ENCODE measurements at places on chromosomes 12 and 14.

GRCh38 chr12:107282628-107283027, 189.3 kb upstream of the CRY1 start:
- no peak for DNase-seq

- DNase-seq: no peak
Measured at GRCh38 chr12:52825961-52826360, 8.2 kb downstream of the KRT79 start.

DNA sequence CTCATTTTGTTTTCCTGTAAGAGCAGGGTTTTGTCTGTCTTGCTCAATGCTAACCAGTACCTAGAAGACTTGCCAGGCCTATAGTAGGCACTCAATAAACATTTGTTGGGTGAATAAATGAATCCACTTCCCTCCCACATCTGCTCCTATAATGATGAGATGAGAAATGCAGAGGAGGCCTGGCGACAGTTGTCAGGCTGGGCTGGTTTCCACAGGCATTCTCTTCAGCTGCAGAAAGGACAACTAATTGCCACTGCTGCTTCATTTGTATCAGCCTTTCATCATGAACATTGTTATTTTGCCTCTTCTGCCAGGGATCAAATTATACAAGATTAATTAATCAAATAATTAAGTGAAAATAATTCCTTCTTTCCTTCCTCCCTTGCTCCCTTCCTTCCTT, 82.0 kb upstream of the PTHLH start:
- DNase-seq: no peak

DNA sequence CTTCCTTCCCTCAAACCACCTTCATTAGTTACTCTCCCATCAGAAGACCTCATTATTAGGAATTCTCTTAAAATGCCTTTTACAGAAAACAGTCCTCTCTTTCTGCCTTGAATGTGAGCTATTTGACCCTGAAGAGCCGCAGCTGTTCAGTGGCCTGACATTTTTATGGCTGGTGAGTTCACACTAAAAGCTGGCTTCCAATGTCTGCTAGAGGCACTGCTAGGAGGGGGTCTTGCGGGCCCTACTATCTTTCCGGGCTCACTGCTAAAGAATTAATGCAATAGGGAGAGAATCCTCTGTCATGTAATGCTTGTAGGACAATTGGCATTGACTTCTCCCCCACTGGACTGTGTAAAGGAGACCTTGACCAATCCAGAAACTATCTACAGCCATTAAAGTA, 87.7 kb downstream of the GPR135 start:
- DNase-seq: no peak

DNA sequence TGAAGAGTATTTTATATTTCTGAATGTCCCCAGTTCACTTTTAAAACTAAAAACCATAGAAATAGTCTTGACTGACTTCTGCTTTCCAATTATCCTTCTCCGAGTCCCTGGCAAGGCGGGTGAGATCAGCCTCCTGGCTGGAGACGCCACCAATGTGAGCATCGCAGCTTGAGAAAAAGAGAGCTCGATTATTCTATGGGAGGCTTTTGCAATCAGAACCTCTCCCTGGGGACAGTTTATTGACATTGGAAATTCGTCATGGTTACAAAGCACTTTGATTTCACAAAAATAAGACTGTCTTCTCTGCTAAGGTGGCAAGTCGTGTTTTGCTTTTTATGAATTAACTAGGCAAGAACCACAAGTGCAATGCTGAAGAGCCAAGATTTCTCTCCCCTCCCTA, 23.6 kb upstream of the GPHB5 start:
- DNase-seq: no peak

- DNase-seq: no peak
Measured at GRCh38 chr12:60194678-60195077, 598.8 kb downstream of the SLC16A7 start.

- DNase-seq: peak; percentile 92
Measured at GRCh38 chr14:105499256-105500035, 8.4 kb downstream of the TEDC1 start.

- no peak for DNase-seq
Measured at GRCh38 chr14:20982646-20983369, 7.0 kb upstream of the METTL17 start.

DNA sequence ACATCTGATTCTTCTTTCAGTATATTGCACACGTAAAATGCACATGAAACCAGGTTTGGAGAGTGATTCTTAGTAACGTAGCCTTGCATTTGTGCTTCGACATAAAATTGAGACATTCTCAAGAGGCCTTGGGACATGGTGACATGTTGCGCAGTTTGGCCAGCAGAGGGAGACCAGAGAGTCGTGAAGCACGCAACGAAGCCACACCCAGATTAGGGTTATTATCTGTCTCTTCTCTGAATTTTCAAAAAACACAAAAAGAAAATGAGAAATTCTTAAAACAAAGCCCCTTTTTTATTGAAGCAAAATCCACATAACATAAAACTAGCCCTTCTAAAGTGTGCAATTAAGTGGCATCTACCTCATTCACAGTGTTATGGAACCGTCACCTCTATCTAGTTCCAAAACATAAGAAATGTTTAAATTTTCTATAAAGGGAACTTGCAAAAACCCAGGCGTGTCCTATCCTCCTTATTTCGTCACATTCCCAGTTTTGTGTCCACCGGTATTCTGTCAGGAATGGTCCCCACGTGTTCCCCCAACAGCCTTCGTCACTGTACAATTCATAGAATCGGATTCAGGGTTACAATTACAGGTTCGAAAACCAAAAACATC, 108.8 kb upstream of the ATF7IP start:
- DNase-seq: peak; percentile 57

- no peak for DNase-seq
Measured at GRCh38 chr14:34203251-34203722, 252.4 kb upstream of the EGLN3 start.

DNA sequence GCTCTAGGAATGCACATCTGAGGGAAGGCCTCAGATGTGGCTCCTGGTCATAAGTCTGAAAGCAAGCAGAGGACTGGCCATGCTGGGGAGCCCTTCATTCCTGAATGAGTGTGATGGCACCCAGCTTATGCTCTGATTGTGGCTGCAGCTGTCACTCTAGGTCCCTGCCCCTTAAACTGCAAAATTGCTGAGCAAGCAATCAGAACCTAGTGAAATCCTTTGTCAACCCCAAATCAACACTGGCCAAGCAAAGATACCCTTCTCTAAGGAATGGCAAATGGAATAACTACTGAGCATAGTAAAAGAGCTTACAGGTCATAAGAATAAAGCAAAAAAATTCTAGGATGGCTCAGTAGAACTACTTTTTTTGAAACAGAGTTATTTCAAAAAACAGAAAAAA, 4.3 kb upstream of the PLEKHG7 start:
- no peak for DNase-seq

DNA sequence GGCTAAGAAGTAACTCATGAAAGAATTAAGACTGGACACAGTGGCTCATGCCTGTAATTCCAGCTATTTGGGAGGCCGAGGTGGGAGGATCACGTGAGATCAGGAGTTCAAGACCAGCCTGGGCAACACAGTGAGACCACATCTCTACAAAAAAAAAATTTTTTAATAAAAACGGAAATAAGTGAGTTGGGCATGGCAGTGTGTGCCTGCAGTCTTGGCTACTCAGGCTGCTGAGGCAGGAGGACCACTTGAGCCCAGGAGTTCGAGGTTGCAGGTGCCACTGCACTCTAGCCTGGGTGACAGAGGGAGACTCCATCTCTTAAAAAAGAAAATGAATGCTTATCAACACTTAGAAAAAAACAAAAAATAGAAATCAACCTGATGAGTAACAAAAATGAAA, 117.7 kb downstream of the CALM1 start:
- no peak for DNase-seq

- no peak for DNase-seq
Measured at GRCh38 chr14:50762001-50762930, 68.7 kb downstream of the NIN start.

DNA sequence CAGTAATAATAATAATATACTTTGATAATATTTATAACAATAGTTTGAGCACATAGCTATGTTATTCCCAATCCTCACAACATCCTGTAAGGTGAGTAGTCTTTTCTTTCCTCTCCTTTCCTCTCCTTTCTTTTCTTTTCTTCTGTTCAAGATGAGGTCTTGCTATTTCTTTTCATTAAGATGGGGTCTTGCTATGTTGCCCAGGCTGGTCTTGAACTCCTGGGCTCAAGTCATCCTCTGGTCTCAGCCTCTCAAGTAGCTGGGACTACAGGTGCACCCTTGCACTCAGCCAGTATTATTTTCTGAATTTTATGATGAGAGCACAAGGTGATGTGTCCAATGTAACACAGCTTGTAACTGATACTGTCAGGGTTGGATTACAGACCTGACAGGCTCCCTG, 134.6 kb downstream of the OTOGL start:
- no peak for DNase-seq

- DNase-seq: no peak
Measured at GRCh38 chr14:61077951-61078720, 97.1 kb downstream of the SLC38A6 start.

- no peak for DNase-seq
Measured at GRCh38 chr14:65415613-65416012, 3.1 kb downstream of the FUT8 start.

DNA sequence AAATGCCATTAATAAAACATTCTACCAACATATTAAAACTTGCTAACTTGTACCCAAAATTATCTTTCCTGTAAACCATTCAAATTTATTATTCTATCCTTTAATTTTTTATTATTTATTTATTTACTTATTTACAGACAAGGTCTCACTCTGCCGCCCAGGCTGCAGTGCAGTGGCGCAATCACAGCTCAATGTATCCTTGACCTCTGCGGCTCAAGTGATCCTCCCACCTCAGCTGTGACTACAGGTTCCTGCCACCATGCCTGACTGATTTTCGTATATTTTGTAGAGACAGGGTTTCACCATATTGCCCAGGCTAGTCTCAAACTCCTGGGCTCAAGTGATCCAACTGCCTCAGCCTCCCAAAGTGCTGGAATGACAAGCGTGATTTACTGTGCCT, 20.4 kb upstream of the LIN7A start:
- DNase-seq: no peak

- DNase-seq: no peak
Measured at GRCh38 chr14:103871596-103872480, 24.5 kb upstream of the PPP1R13B start.

- DNase-seq: no peak
Measured at GRCh38 chr14:66495218-66496098, 9.3 kb downstream of the CCDC196 start.

DNA sequence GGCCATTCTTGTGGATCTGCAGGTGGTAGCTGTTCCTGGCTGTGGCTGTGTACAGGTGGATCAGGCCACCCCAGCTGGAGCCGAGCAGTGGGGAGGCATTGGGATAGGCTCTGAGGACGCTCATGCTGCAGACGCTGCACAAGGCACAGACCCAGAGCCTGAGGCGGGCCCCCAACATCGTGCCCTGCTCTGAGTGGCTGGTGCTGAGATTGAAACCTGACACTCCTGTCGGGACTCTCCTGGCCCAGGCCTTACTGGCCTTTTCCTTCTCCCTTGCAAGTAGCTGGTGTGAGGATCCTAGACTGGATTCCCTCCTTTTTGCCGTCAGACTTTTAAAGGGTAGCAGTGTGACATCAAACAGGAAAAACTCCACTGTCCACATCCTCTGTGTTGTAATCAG, at the start of gene FGF23:
FGF23 (minus strand) TSS at position 308 of the 400 bp plus-strand sequence; CDS start at position 178, 130 bp downstream.
- DNase-seq: no peak

DNA sequence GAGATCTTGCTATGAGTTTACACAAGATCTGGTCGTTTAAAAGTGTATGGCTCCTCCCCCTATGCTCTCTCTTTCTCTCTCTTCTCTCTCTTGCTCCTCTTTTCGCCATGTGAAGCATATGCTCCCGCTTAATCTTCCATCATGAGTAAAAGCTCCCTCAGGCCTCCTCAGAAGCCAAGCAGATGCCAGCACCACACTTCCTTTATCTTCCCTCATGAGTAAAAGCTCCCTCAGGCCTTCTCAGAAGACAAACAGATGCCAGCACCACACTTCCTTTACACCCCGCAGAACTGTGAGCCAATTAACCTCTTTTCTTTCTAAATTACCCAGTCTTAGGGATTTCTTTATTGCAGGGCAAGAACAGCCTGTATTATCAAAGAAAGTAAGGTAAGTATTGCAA, 152.4 kb downstream of the SEC23A start:
- DNase-seq: no peak

DNA sequence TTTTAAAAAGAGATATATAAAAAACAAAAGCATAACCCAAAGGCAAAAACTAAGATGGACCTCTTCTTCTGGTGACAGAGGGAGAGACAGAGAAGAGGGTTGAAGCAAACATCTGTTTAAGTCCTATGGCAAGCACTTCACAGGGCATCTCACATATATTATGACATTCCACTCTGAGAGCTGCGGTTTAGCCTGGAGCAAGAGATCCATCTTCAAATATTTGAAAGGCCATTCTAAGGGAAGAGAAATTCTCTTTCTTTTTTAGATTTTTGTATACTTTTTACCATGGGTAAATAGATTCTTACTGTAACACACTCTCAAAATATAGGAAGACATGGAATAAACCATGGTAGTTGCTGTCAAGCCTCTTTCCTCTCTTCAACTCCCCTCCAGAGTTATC, 204.1 kb downstream of the GXYLT1 start:
- no peak for DNase-seq

DNA sequence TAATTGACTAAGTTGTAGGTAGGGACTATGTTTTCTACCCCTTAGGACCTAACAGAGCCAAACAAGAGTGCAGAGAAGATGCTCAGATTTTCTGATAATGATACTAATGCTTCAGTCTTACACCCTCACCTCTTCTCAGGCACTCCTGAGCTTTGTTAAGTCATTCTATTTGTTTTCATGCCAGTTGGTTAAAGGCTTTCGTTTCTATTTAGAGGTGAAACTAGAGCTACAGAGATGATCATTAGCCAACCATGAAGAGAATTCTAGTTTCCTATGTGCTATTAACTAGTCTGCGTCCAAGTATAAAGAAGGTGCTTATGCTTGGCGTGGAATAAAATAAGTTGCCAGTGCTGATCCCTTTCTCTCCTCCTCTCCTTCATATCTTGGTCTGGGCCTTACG, 34.6 kb upstream of the PYGL start:
- DNase-seq: no peak

DNA sequence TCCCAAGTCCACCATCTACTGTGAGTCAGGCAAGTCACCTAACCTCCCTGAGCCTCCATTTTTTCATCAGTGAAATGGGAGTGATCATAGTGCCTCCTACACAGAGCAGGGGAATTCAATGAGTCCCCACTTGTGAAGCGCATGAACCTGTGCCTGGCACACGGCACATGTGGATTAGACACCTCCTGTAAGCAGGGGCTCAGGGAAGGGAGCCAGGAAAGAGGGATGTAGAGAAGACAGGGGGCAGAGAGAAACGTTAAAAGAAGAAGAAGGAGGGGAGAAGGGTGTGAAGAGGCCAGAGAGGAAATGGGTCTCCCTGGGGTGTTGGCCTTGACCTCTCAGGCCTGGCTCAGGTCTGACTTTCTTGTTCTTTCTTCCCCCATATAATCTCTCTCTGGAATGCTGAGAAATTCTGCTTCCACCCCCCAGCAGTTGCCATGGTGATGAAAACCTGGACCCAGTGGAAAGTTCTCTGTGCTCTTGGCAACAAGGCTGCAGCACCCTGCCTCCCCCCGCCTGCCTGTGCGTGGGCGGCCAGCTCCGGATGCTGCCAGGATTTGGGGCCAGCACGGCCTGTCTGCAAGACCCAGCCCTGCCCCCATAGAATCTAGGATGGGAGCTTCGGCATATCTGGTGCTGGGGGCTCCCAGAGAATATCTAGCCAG, 94.5 kb downstream of the CALM1 start:
- no peak for DNase-seq

GRCh38 chr14:74348735-74349463, 628 bp downstream of the VRTN start:
- no peak for DNase-seq

GRCh38 chr12:101019667-101020066, 190.4 kb downstream of the SLC5A8 start:
- DNase-seq: no peak

- no peak for DNase-seq
Measured at GRCh38 chr14:105878125-105878524, 351.7 kb downstream of the TMEM121 start.
